A549 treated with dexamethasone at 1 μM for 4 hours (cell line): ENCODE measurements at places on chromosomes 11 and 22. TPM values are rescaled to one million over a fixed set of nuclear protein-coding genes. Genes with fewer than 3 reads are reported as not detected.

PRAME gene
- total RNA-seq = 89.7 to 106 TPM (median 101 TPM) in 5 replicates

TEX54 gene
- total RNA-seq = not detected in 5 replicates

MS4A3 gene
- total RNA-seq = not detected in 5 replicates

CTSF gene
- total RNA-seq = 28.4 to 36.1 TPM (median 31.4 TPM) in 5 replicates

ASCL2 gene
- 0.04 to 0.05 TPM in 2 of 5 replicates, not detected in the others for total RNA-seq
